ENCODE measurements at places on chromosomes 1 and 21.

GRCh38 chr1:71068325-71069240 is 12.3 kb downstream of the ZRANB2 start:
- no peak for DNase-seq

GRCh38 chr1:84742653-84743052 is 52.4 kb upstream of the SSX2IP start:
- no peak for DNase-seq

DNA sequence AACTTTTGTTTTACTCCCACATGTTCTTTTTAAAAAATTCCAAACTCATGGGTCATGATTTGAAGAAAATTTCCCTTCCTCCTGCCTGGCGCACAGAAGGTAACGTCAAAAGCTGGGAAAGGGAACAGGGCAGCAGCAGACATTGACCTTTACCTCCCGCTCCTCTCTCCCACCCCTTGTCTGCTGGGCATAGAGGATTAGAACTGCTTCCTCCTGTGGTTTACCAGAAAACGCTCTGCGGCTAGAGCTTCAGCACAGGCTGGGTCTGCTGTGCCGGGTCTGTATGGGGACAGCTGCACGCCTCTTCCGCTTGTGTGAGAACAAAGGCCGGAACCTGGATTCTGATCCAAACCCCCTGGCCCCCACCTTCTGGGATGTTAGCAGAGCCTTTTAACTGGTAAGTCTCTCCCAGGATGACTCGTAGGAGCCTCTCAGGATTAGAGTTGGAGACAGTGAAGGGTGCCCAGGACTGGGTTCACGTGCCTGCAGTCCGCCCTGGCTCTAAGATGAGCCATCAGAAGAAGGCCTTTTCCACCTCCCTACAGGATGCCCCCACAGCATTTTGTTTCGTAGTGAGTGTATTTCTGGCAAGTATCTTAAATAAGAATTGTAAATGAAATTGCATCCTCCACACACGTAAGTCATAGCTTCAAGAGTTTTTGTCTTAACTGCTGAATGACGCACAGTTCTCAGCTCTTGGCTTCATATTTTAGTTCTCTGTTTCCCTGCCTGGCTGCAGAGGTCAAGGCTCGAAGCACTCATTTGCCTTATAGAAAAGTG is 5.2 kb downstream of the H6PD start:
- DNase-seq, result peak; percentile 12

GRCh38 chr21:29534448-29534847 is 235.7 kb downstream of the BACH1 start:
- no peak for DNase-seq

DNA sequence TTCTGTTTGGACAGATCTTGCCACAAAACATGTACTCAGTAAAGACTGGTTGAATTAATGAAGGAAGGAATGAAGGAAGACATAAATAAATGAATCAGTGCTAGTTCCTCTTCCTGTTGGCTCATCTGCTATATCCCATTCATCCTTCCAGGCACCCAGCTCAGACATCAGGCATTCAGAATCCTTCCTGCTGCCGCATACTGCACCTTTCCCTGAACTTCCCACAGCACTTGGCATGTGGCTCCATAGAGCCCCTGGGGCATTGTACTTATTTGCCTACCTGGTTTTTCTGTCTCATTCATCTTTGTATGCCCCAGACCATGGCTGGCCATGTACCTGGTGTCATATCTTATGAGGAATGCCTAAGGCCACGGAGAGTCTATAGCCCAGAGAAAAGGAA is 34.4 kb upstream of the ZNF648 start:
- DNase-seq, result no peak

GRCh38 chr1:212794561-212795014 is 2.9 kb downstream of the TATDN3 start:
- DNase-seq, result no peak

- no peak for DNase-seq
These were observed 244.4 kb downstream of the ZNF648 start for GRCh38 chr1:181817091-181817490.

GRCh38 chr1:223030871-223031400 is 112.1 kb downstream of the TLR5 start:
- DNase-seq, result no peak

GRCh38 chr21:15140321-15141019 is 75.7 kb upstream of the NRIP1 start:
- no peak for DNase-seq

- DNase-seq, result no peak
These were observed 36.1 kb downstream of the PHC2 start for GRCh38 chr1:33394770-33395169.

- no peak for DNase-seq
These were observed 20.4 kb upstream of the RGS16 start for GRCh38 chr1:182624577-182624976.

- DNase-seq, result no peak
These were observed 117.7 kb upstream of the C1orf174 start for GRCh38 chr1:4017636-4018365.

GRCh38 chr1:96238426-96238825 is 483.2 kb upstream of the PTBP2 start:
- DNase-seq, result no peak

DNA sequence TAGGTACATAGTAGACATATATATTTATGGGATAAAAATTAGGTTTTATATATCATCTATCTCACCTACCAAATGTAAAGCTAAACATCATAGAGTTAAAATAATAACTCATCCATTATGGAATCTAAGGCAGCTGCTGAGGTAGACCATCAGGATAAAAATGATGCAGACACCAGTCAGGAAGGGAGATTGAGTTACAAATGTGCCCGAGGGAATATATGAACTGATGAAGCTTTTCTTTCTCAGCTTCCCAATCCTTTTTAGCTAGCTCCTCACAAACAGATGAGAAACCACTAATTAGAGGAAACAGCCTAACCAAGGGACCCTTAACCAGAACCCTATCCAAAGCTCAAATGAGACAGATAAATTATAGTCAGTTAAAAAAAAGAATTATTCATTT is 20.9 kb downstream of the TTLL7 start:
- no peak for DNase-seq

- no peak for DNase-seq
These were observed 14.8 kb downstream of the MMEL1 start for GRCh38 chr1:2617971-2618470.

DNA sequence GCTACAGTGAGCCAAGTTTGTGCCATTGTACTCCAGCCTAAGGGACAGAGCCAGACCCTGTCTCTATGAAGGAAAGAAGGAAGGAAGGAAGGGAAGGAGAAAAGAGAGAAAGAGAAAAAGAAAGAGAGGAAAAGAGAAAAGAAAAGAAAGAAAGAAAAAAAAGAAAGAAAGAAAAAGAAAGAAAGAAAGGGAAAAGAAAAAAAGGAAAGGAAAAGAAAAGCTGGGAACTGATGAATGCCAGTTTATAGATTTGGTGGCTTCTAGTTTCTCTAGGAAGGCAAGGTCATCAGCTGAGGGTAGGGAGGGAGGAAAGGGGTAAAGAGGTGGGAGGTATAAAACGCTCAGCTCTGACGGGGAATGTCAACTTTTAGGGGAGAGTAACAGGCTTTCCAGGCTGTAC is 62.3 kb upstream of the AKT3 start:
- DNase-seq, result no peak

DNA sequence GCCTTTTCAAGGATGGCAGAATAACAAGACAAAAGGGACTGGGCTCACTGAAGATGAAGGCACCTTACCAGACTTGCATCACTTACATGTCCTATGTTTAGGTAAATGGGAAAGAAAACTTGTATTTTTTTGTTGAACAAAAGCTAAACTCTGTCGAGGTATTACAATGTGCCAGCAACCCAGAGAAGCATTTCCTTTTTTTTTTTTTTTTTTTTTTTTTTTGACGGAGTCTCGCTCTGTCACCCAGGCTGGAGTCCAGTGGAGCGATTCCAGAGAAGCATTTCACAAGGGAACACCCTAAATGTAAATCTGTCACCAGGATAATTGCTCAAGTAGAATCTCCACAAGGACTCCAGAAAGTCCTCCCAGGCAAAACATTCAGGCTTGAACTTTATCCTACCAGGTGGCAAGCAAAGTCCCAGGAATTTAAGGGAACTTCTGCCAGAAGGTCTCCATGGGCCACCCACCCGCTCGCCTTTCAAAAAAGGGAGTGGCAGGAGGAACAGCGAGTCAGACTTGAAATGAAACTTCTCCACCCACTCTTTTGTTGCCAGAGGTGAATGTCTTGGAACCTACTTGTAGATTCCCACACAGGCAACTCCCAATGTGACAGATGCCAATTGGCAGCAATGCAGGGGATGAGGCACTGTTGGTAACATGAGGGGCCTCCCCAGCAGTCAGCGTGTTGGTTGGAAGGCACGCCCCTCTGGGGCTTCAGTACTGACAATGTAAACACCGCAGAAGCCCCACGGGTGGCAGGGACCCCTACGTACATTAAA is 125.0 kb downstream of the TIAM1 start:
- DNase-seq, result no peak

- DNase-seq, result no peak
These were observed 10.3 kb upstream of the KCNE1 start for GRCh38 chr21:34522284-34522683.

DNA sequence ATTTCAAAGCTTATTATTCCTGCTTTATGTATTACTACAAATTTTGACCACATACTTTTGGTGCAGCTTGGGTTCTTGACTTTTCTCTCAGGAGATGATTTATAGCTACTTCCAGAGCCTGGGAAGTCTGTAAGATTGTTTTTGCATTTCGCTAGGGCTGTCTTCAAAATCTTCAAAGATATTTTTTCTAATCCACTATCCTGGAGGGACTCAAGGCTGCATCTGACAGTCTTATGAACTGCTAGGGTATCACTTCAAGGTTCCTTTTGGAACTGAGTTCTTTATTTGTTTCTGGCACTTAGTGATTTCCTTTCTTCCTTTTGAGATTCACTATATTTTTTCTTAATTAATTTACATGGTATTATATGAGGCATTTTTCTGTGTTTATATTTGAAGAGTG is 90.0 kb upstream of the LYPLAL1 start:
- no peak for DNase-seq

- DNase-seq, result no peak
These were observed 214.7 kb upstream of the EDN2 start for GRCh38 chr1:41698916-41699860.

DNA sequence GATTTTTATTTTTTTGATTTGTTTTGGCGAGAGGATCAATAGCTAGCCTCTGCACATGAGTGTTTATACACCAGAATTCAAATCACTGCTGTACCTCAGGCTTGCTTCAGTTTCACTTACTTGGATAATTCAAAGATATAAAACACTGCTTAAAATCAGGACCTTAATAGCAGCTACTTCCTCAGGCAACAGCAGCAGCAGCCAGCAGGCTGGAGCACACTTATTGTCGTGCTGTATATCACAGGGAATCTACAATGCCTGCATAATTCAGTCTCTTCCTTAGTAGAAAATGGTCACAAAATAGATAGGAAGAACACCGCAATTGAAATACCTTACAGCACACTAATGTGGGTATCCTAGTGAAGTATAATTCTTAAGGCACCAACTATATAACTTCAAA is 497.3 kb downstream of the NEGR1 start:
- no peak for DNase-seq

GRCh38 chr1:31725134-31725533 is 21.3 kb upstream of the COL16A1 start:
- DNase-seq, result no peak

GRCh38 chr1:234975941-234976860 is 152.4 kb downstream of the TOMM20 start:
- DNase-seq, result no peak

DNA sequence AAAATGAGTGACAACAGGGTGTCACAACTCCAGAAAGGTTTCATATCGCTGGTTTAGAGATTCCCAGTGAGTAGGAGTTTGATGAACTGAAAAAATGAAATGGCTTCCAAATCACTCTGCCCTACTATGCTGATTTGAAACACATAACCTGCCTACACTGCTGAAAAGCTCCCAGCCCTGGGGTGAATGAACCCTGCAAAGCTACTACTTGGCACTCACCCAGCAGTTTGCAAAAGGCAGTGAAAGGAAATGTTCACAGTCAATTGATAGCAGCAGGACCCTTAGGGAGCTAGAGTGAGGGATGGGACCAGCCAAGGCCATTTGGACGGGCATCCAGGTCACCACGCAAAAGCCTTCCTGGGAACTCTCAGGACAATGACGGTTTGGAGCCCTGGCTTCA is 44.4 kb upstream of the SRP9 start:
- no peak for DNase-seq

- DNase-seq, result no peak
These were observed 17.1 kb upstream of the PLPPR4 start for GRCh38 chr1:99247199-99247598.

DNA sequence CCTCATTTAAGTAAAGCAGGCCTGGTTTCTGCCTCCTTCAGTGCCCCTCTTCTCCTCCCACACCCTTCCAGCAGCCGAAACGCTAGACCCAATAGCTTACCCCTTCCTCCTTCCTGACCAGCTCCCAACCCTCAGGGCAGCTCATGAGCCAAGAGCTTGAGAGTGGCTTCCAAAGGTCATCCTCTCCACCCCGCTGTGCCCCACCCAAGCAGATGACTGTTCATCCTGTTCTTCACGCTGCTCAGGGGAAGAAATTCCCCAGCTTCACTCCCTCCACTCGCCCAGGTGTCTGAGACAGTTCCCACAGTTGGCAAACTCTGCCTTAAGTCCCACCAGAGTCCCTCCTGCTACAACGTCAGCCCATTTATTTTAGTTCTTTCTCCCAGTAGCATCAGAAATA is 23.4 kb downstream of the ARHGEF19 start:
- DNase-seq, result no peak

- DNase-seq, result no peak
These were observed 930.5 kb downstream of the ADGRL2 start for GRCh38 chr1:82731216-82731615.

GRCh38 chr1:68112835-68113243 is 62.4 kb upstream of the DIRAS3 start:
- DNase-seq, result no peak

- DNase-seq, result no peak
These were observed 43.5 kb upstream of the ADARB1 start for GRCh38 chr21:45030682-45031570.

DNA sequence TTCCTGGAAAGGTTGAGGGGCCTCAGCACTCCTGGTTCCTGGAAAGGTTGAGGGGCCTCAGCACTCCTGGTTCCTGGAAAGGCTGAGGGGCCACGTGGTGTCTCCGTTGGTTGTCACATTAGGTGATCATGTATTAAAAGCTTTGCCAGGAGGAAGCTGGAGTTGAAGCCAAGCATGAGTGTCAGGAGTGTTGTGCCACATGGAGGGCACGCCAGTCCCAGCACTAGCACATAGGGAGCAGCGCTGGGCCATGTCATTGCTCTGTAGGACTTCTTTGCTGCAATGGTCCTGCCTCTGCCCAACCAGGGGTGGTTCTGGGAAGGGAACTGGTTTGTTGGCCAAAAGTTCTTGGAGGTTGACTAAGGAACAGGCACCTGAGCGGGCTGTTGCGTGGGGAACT is 13.3 kb downstream of the ATP5PO start:
- no peak for DNase-seq

DNA sequence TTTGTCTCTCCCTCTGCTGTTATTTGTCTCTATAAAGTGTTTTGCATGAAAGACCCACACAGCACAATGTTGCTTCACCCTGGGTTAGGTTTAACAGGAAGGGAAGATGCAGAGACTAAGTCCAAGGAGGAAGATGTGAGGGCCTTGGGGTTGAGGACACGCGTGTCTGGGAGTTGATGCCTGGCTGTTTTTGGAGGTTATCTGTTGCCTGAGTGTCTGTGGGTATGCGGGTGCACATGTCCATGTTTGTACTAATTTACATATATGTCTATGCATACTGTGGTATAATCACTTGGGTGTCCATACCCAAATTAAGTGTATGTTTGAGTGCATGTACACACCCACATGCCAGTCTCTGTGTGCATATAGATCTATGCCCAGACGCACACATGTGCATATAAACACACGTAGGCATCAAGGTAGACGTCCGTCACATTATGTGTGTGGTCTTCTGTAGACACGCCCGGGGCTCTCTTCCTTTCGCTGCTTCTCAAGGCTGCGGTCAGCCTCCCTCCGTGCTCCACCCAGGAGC is 962 bp upstream of the MAN1C1 start:
- no peak for DNase-seq

Data from activated CD8-positive, alpha-beta memory T cell treated with anti-CD3 and anti-CD28 coated beads for 4 hours (primary cell).